SK-N-SH (cell line): ENCODE measurements at places on chromosomes 2 and 18. TPM values are rescaled to one million over a fixed set of nuclear protein-coding genes. Genes with fewer than 3 reads are reported as not detected.

- no peak for DNase-seq
Measured at GRCh38 chr2:130853391-130853790, 16.7 kb downstream of the ARHGEF4 start.

SLC4A3 gene
- polyA plus RNA-seq: 12.2 and 12.3 TPM in 2 replicates

DNA sequence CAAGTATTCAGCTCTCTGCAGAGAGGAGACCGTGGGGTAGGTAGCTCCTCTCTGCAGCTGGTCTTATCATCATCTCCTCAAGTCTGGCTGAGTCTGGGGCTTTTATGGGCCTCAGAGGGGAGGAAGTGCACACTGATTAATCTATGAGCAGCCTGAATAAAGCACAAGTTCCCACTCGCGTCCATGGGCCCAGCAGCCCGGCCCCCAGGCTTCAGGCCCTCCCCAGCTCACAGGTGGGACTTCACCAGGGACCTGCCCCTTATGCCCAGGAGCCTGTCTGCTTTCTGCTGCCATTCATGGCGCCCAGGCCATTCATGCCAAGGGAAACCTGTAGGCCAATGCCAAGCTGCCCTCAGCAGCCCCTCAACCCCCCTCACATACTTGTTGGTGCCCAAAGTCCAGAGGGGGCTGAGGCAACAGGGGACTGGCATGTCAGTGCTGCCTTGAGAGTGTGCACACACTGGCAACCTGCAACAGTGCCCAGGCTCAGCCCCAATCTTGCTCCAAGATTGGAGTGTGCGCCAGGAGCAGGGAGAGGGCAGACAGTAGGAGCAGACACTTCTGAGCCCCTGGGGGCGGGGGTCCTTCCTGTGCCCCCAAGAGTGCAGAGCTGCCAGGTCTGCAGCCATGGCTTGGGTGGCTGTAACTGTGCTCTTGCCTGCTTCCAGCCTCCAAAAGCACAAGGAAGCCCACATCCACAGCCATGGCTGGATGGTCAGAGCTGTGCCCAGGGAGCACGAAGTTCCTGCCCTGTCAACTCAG lies 375.6 kb upstream of the VWC2L start:
- DNase-seq: no peak

- DNase-seq: no peak
Measured at GRCh38 chr18:35331367-35332087, 12.7 kb downstream of the ZNF24 start.

WNT6 gene
- polyA plus RNA-seq: 0.06 and 0.08 TPM in 2 replicates

- DNase-seq: no peak
Measured at GRCh38 chr2:64165706-64166105, 21.5 kb upstream of the PELI1 start.

DNA sequence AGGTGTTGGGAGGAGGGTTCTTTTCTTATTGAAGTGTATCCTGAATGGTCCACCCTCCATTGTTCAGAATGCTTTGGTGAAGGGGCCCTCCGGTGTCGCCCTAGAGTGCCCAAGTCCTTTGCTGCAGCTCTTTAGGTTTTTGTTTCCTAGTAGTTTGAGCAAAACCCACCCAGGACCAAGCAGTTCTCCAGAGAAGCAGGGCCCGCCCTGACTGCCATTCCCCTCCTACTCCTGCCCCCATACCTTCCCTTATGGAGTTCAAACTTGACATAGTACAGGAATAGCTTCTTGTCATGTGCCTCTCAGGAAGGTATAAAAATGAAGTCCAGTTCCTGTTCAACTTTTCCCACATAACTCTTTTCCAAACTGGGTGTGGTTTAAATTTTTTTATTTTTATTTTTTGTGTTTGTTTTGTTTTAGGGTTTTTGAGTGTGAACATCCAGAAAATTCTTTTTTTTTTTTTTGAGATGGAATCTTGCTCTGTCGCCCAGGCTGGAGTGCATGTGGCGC lies 5.6 kb downstream of the MERTK start:
- DNase-seq: no peak

DNA sequence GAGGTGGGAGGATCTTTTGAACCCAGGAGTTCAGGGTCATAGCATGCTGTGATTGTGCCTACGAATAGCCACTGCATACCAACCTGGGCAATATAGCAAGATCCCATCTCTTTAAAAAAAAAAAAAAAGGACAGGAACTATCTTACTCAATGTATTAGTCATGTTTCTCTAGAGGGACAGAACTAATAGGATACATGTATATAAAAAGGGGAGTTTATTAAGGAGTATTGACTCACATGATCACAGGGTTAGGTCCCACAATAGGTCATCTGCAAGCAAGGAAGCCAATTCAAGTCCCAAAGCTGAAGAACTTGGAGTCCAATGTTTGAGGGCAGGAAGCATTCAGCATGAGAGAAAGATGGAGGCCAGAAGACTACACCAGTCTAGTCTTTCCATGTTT lies 18.8 kb upstream of the CASP10 start:
- DNase-seq: no peak
